ENCODE measurements at places on chromosomes 13 and 19.
A peak's percentile ranks its signal among the peaks of the same experiment; 100 is the strongest.

DNA sequence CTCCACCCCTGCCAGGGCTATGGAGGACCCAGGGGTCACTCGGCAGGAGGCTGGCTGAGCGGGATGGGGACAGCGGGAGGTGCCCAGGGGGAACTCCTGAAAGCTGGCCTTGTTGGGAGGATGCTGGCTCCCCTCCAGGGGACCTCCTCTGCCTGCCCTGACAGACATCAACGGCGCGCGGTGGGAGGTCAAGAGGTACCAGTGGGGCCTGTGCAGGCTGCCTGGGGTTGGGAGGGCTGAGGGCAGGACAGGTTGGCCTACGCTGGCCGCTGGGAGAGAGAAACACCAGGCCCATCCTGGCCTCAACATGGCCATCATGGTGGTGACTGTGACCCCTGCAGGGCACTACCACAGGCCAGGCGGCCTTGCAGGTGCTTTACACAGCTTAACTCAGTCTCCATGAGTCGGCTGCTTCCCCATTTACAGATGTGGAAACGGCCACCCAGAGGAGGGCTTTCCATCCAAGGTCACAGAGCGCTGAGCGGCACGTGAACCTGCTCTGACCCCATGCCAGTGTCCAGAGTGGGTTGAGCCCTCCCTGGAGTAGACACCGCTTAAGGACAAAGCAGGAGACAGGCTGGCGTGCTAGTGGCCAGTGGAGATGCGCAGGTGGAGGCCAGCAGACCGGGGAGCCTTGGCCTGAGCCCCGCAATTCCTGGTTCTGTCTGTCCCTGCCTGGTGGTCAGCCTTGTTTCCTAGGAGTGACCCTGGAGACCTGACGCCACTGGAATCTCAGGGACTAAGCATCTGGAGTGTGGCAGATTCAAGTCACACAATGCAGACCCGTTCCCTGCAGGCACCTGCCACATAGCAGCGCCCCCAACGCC lies 27.6 kb downstream of the CEBPG start:
- no peak for DNase-seq

DNA sequence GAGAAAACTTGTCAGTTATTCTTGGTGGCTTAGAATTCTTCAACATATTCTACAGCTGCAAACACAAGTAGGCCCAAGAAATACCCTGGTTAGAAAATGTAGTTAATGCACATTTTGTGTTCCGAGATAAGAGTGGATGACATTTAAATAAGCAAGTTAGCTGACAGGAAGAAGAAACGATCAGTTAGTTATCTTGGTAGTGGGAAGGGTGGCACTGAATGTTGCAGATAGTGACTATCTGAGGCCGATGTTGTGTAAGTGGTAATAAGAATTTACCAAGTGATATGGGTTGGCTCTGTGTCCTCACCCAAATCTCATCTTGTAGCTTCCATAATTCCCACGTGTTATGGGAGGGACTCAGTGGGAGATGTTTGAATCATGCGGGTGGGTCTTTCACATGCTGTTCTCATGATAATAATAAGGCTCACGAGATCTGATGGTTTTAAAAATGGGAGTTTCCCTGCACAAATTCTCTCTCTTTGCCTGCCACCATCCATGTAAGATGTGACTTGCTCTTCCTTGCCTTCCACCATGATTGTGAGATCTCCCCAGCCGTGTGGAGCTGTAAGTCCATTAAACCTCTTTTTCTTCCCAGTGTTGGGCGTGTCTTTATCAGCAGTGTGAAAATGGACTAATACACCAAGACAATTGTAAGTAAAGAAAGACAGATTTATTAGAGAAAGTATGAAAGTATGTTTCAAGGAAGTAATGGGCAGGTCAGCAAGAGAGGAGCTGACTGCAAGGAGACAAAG lies 10.9 kb upstream of the AKAP11 start:
- no peak for DNase-seq

DNA sequence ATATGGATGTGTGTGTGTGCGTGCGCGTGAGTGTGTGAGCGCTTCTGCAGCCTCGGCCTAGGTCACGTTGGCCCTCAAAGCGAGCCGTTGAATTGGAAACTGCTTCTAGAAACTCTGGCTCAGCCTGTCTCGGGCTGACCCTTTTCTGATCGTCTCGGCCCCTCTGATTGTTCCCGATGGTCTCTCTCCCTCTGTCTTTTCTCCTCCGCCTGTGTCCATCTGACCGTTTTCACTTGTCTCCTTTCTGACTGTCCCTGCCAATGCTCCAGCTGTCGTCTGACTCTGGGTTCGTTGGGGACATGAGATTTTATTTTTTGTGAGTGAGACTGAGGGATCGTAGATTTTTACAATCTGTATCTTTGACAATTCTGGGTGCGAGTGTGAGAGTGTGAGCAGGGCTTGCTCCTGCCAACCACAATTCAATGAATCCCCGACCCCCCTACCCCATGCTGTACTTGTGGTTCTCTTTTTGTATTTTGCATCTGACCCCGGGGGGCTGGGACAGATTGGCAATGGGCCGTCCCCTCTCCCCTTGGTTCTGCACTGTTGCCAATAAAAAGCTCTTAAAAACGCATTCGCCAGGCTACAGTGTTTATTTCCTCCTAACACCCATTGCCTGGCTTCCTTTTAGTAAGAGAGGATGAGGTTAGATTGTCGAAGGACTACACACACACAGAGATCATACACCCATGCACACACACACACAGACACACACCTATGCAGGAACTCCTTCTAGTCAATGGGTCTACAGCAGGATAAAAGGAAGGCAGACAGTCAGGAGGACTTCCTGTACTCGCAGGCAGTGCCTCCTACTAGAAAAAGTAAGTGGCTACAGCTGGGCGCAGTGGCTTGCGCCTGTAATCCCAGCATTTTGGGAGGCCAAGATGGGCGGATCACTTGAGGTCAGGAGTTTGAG lies 7.1 kb downstream of the FOSB start:
- DNase-seq, result no peak

DNA sequence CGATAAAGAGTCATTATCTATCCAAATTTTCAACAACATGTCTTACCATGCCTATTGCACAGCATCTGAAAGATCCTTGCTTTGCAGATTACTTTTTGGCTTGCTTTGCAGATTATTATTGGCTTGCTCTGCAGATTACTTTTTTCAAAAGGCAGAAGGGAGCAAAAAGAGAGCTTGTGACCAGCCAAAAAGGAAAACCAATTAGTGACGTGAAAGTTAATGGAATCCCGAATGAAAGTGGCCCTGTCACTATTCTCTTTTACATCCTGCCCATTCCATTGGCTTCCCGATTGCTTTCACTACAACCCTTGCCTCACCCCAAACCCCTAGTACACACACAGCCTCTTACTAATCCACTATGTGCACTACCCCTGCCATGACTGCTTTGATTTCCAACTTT lies 81.3 kb downstream of the LHFPL6 start:
- DNase-seq, result no peak

DNA sequence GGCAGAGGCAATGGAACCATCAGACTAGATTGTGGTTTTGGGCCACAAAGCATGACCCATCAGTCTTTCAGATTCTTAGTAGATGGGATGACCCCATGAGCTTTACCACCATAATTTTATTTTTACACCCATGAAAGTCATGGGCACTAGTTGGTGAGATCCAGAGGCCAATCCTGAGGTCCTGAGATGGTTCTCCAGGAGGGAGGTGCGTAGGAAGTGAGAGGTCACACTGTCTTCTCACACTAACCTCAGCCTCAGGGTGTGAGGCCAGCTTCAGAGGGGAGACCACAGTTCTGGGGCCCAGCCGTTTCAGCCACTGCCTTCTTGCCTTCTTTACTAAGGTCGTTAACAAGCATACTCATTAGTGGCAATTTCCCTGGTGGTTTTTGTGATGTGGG lies 106.4 kb downstream of the AKAP11 start:
- no peak for DNase-seq

DNA sequence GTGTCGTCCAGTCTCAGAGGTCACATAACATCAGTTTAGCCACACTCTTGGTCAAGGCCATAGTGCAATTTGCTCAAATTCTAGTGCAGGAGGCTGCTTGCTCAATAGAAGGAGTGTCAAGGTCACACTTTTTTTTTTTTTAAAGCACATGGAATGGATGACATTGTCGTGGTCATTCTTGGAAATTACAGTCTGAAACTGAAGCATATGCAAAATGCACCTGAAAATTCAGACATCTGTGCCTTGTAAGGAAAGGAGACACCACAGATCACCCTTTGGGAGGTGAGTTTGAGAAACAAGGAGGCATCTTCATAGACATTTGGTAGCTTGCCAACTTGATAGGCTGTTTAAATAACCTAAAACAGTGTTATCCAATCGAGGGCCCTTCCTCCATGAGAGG lies 98.3 kb upstream of the ANKRD10 start:
- no peak for DNase-seq

GRCh38 chr13:93857126-93857525 lies 622.4 kb downstream of the DCT start:
- peak; percentile 47 for DNase-seq

DNA sequence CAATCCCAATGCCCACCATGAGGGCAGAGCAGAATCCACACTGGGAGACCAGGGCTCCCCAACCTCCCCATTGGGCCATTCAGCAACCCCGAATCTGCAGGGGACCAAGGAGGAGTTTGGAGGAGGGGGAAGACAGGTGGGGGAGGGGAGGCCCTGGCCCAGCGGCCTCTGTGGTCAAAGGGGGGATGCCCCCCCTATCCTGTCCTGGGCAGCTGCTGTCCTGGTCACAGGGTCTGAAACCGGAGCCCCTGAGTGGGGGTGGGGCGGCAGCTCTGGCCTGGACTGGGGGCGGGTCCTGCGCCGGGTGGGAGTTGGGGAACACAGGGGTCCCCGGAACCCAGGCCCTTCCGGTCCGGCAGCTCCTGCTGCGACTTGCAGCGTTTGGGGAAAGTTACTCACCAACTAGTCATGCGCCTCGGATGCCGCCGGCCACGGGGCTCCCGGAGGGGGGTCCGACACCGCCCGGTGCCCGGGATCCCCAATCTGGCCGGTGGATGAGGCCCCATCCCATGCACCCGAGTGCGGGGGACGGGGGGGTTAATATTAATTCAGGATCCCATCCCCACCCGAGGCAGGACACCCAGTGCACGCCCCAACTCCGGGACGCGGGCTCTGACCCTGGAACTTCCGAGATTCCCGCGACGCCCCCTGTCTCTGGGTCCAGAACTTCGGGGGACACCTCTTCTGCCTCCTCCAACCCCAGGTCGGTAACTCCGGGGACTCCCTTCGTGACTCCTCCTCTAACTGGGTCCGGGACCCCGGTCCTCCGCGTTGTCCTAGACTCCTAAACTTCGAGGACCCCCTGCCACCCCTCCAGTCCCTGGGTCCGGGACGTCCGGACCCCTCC lies 872 bp downstream of the HOMER3 start:
- peak; percentile 45 for DNase-seq

DNA sequence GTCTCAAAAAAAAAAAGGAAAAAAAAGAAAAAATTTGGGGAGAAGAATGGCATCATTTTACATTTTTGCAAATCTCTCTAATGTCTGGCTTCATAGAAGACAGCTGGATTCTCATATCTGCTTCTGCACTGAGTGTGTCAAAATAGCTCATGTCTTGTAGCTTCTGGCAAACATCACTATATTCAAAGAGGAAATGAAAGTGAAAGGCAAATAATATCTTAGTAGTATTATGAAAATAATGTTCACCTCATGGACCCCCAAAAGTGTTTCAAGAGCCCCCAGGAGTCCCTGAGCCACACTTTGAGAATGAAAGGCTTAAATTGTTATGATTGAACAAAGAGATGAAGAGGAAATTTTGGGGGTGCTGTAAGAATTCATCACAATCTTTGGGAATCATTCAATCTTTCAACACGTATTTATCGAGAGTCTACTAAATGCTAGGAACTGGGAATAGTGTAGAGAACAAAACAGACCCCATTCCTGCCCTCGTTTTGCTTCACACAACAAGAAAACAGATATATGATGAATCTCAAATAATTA lies 1.2 kb upstream of the SLC6A16 start:
- no peak for DNase-seq

DNA sequence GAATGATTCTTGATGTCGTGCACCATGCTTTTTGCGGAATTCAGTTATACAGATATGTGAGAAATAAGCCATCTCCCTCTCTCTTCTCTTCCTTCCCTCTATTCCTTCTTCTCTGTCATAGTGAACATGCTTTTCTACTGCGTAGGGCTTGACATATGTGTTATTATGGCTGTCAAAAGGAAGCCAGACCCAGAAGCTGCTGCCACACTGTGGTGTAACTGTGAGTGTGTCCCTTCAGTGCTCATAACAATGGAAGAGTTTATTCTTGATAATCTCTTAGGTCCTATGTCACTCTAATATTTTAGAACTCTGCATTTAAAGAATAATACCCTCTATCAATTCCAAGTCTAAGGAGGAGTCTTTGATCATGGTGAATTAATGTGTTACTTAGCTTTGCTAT lies 208.9 kb upstream of the TMTC4 start:
- DNase-seq, result no peak

GRCh38 chr19:38247734-38248268 lies 8.4 kb downstream of the PPP1R14A start:
- DNase-seq, result no peak

- no peak for DNase-seq
Observed at GRCh38 chr13:102322211-102322610, 79.6 kb downstream of the FGF14 start.

DNA sequence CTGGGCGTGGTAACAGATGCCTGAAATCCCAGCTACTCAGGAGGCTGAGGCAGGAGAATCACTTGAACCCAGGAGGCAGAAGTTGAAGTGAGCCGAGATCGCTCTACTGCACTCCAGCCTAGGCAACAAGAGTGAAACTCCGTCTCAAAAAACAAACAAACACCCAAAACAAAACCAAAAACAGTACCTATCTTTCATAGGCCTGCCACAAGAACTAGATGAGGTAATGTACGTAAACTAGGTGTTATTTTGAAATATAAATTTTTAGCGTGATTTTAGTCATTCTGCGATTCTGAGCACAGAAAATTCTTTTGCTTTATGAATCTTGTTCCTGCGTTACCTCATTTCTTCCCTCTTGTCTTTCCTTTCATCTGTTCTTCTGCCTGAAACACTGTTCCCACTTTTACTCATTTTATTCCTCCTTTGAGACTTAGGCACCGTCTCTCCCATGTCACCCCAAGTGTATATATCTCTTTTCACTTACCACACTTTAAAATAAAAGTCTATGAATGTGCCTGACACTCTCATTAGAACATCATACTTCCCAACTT lies 238.2 kb upstream of the HTR2A start:
- DNase-seq, result no peak

GRCh38 chr19:5220866-5221265 lies 119.7 kb downstream of the PTPRS start:
- no peak for DNase-seq

DNA sequence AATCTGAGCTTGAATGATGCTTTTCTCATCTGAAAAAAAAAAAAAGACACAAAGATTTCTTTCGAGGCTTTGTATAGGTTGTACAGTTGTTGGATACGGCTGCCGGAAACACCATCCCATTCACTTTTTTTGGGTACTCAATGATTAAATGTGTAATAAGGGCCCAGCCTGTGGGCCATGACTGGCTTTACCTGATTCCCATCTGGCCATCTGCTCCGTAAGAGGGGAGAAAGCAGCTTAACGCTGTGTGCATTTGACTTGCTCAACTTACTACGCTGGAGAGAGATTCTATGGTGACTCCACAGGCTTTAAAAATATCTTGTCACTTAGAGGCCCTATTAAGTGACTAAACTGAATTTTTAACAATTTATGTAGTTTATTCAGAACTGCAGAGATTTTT lies 731 bp downstream of the ZNF558 start:
- no peak for DNase-seq

Measured in fibroblast of mammary gland (primary cell).